Progenitor cell of endocrine pancreas (in vitro differentiated cells): ENCODE measurements at places on chromosomes 7 and 10. TPM values are rescaled to one million over a fixed set of nuclear protein-coding genes. Genes with fewer than 3 reads are reported as not detected.

DNA sequence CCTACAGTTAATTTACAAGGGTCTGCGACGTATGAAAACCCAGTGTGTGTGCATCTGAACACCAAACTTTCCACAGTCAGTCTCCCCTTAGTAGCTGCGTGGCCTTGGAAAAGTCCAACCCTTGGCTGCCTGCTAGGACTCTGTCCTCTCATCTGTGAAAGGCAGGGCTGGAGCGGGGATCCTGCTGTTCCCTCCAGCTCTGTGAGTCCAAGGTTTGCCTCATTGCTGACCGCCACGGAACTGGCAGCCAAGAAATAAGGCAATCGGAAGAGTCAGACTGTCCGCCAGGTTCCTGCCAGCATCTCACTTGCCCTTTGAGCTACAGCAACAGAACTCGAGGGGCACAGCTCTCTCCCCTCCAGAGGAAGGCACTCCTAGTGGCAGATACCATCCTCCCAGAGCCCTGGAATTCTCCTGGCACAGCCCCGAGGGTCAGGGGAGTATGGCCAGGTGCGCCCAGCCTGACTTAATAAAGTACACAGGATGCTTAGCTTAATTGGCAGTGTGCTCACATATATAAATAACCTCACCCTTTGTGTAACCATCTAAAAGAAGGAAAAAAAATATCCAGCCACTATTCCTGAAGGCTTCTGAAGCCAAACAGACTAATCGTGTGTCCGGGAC lies 530.1 kb upstream of the FOXK1 start:
- H3K36me3 ChIP-seq, result peaks cover 5% of the 10 kb centered on the region
- H3K27ac ChIP-seq, result no peak overlapping the region
- no peak for DNase-seq
- no peaks in the 10 kb centered on the region for H3K27me3 ChIP-seq
- peaks cover 11% of the 10 kb centered on the region for H3K4me1 ChIP-seq
- H3K4me3 ChIP-seq, result no peak overlapping the region

DNA sequence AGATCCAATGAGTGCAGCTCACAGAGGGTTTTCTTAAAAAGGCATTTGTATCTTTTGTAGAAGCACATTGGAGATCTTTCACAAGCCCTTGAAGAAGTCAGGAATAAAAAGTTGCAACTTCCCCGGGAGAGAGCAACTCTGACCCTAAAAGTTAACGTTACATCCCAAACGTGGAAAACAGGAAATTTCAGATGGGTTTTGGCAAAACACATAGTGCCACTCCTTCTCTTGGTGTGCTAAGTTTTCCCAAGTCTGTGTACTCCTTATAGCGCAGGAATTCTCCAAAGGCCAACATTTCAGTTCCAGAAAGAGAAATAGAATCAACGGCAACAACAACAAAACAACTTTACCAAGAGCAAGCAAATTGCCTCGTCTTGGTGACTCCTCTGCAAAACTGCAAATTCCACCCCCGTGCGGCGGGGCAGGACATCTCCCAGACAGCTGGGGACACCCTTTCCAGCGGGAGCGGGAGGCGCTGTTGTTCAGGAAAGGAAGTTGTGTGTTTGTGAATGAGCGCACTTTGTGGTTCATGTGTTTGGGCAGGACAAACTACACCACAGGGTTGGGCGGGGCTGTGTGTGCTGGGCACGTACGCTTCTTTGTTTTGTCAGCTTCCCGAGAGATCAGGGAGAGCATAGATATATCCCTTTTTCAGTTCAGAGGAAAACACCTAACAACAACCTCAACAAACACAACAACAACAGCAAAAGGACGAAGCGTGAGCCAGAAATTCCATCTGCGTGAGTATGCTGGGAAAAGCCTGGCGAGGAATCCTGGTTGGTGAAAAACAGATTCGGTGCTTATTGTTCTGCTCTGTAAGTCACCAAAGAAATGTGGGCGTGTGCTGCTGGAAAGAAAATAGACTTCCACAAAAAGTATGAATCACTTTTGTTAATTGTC lies 294.7 kb upstream of the PITRM1 start:
- no peak for DNase-seq
- no peak overlapping the region for H3K4me3 ChIP-seq
- peaks cover 19% of the 10 kb centered on the region for H3K4me1 ChIP-seq
- no peaks in the 10 kb centered on the region for H3K27me3 ChIP-seq
- H3K27ac ChIP-seq, result peak overlapping the region; percentile 20

DNA sequence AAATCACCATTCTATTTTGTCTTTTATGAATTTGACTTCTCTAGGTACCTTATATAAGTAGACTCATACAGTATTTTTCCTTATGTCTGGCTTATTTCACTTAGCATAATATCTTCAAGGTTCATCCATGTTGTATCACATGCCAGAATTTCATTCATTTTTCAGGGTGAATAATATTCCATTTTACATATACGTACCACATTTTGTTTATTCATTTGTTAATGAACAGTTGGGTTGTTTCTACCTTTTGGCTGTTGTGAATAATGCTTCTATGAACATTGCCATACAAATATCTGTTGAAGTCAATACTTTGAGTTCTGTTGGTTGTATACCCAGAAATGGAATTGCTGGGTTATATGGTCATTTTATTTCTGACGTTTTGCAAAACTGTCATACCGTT lies 20.7 kb downstream of the AHCYL2 start:
- H3K4me1 ChIP-seq, result no peaks in the 10 kb centered on the region
- no peaks in the 10 kb centered on the region for H3K27me3 ChIP-seq
- no peak overlapping the region for H3K27ac ChIP-seq

- no peaks in the 10 kb centered on the region for H3K4me1 ChIP-seq
- DNase-seq, result no peak
- H3K27ac ChIP-seq, result no peak overlapping the region
- H3K27me3 ChIP-seq, result peaks cover 29% of the 10 kb centered on the region
- no peak overlapping the region for H3K4me3 ChIP-seq
- no peaks in the 10 kb centered on the region for H3K36me3 ChIP-seq
Measured at GRCh38 chr10:69769395-69769992, 32.2 kb upstream of the COL13A1 start.

MYL7 gene
- 1.5 and 1.7 TPM in 2 replicates for total RNA-seq

RBP3 gene
- 0.10 TPM in 1 of 2 replicates, not detected in the other for total RNA-seq

STK32C gene
- total RNA-seq, result 8.4 and 10.0 TPM in 2 replicates

- H3K27me3 ChIP-seq, result no peaks in the 10 kb centered on the region
- no peak overlapping the region for H3K27ac ChIP-seq
Measured at GRCh38 chr7:148723846-148724245, 25.1 kb downstream of the CUL1 start.

- no peaks in the 10 kb centered on the region for H3K27me3 ChIP-seq
- H3K36me3 ChIP-seq, result peaks cover 4% of the 10 kb centered on the region
- peak overlapping the region; percentile 5 for H3K27ac ChIP-seq
- no peak for DNase-seq
Measured at GRCh38 chr7:5699467-5700384, 81.7 kb downstream of the RNF216 start.

- H3K27ac ChIP-seq, result peak overlapping the region; percentile 18
- H3K36me3 ChIP-seq, result peaks cover 13% of the 10 kb centered on the region
- H3K4me3 ChIP-seq, result no peak overlapping the region
- peaks cover 12% of the 10 kb centered on the region for H3K4me1 ChIP-seq
- no peak for DNase-seq
Measured at GRCh38 chr7:47349401-47349800, 232.5 kb downstream of the TNS3 start.

- H3K27ac ChIP-seq, result peak overlapping the region; percentile 93
- DNase-seq, result no peak
- H3K4me1 ChIP-seq, result peaks cover 21% of the 10 kb centered on the region
- no peaks in the 10 kb centered on the region for H3K36me3 ChIP-seq
- no peaks in the 10 kb centered on the region for H3K27me3 ChIP-seq
Measured at GRCh38 chr7:98251231-98251600, 816 bp downstream of the TECPR1 start.

GRCh38 chr7:19939746-19940145 lies 166.3 kb upstream of the TMEM196 start:
- DNase-seq, result no peak
- H3K4me3 ChIP-seq, result no peak overlapping the region
- H3K36me3 ChIP-seq, result peaks cover 1% of the 10 kb centered on the region
- H3K27ac ChIP-seq, result no peak overlapping the region

RBM28 gene
- 51.0 and 56.7 TPM in 2 replicates for total RNA-seq

IGFBP1 gene
- 0.24 TPM in 1 of 2 replicates, not detected in the other for total RNA-seq

- DNase-seq, result no peak
Measured at GRCh38 chr7:94061326-94061725, 57.2 kb upstream of the BET1 start.

TEX47 gene
- total RNA-seq, result not detected in 2 replicates

- no peak overlapping the region for H3K4me3 ChIP-seq
- H3K27me3 ChIP-seq, result peaks cover 42% of the 10 kb centered on the region
- H3K36me3 ChIP-seq, result no peaks in the 10 kb centered on the region
- no peak overlapping the region for H3K27ac ChIP-seq
- no peak for DNase-seq
- H3K4me1 ChIP-seq, result no peaks in the 10 kb centered on the region
Measured at GRCh38 chr10:98349508-98349922, 65.5 kb downstream of the PYROXD2 start.

CDC14C gene
- 0.22 TPM in 1 of 2 replicates, not detected in the other for total RNA-seq

DNA sequence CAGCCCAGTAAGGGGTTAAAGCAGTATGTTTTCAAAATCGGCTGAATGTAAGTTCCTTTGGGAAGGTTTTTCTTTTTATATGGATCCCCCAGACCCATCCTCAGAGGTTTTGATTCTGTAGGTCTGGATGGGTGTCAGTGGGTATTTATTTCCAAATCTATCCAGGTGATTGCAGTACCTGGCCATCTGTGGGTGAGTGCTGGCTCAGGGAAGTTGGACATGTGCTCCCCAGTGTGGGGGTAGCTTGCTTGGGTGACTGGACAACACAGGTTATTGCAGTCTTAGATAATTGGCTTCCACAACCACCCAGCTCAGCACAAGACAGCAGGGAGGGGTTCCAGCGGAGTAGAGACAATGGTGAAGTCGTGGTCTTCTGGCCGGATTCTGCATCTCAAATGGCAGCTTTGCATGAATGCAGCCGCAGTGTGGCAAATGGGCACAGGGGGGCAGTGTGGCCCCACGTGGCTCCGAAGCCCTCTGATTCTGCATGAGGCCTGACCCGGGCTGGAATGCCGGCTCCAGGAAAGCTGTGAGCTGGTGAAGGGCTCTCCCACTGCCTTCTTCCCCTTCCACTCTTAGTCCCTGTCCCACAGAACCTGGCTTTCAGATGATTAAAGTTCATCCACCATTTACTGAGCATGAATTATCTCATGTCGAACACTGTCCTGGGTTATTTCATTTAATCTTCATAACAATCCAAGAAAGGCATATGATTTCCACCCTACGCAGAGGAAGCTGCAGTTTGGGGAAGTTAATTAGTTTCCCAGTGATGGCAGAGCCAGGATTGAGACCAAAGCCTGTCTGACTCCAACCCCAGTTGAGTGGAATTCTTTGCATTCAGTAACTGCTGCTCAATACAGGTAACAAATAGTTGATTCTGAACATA lies 64.5 kb upstream of the SYPL1 start:
- H3K27me3 ChIP-seq, result peaks cover 31% of the 10 kb centered on the region
- H3K36me3 ChIP-seq, result no peaks in the 10 kb centered on the region
- H3K4me3 ChIP-seq, result no peak overlapping the region
- H3K4me1 ChIP-seq, result peaks cover 3% of the 10 kb centered on the region

GIMAP1 gene
- total RNA-seq, result not detected in 2 replicates

DNA sequence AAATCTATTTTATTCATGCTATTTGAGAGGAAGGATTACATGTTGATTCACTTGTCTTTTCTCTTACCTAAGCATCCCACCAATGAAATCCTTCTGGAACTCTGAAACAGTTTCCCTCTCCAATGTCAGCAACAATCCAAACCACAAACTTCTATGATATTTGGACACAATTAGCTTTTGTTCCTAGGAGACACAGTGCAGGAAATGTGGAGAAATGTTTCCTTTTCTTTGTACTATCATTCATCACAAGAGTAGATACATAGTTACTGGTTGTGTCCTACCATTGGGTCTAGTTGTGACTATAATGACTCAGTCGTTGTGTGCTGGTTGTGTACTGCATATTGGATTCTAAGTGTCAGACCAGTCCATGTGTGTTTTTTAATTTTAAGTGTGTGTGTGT lies 156.8 kb upstream of the MAGI2 start:
- H3K4me1 ChIP-seq, result peaks cover 7% of the 10 kb centered on the region
- H3K27me3 ChIP-seq, result no peaks in the 10 kb centered on the region
- H3K36me3 ChIP-seq, result no peaks in the 10 kb centered on the region
- H3K27ac ChIP-seq, result no peak overlapping the region
- DNase-seq, result no peak
- no peak overlapping the region for H3K4me3 ChIP-seq

- peaks cover 27% of the 10 kb centered on the region for H3K36me3 ChIP-seq
- no peak overlapping the region for H3K27ac ChIP-seq
- DNase-seq, result no peak
- H3K27me3 ChIP-seq, result no peaks in the 10 kb centered on the region
Measured at GRCh38 chr10:24513155-24513554, 210.5 kb downstream of the ARHGAP21 start.
